Activated CD4-positive, CD25-positive, alpha-beta regulatory T cell treated with anti-CD3 and anti-CD28 coated beads, Interleukin-2, amount 50 U/mL, for 24 hours (primary cell): ENCODE measurements at places on chromosomes 6 and 20.

- ATAC-seq: no peak
These were observed 429.0 kb downstream of the PREX1 start for GRCh38 chr20:48398506-48399449.

DNA sequence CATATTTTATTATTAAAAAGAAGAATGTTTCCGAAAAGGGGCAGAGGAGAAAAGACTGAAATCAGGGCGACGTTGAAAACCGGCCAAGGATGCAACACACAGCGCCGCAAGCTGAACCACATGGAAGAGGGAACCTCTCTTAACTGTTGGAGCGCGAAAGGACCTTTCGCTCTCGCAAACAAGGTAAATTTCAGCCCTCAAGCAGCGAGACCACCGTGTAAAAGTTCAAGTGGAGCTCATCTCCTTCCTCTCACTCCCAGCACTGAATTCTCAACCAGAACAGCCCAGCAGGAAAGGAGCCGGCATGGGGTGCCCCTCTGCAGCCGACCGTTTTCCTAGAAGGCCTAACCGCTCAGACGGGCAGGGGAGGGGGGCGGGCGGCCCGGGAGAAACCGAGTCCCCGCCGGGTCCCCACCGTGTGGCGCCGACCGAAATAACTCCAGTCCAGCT, 621 bp downstream of the GPR63 start:
- peak; percentile 3 for ATAC-seq

DNA sequence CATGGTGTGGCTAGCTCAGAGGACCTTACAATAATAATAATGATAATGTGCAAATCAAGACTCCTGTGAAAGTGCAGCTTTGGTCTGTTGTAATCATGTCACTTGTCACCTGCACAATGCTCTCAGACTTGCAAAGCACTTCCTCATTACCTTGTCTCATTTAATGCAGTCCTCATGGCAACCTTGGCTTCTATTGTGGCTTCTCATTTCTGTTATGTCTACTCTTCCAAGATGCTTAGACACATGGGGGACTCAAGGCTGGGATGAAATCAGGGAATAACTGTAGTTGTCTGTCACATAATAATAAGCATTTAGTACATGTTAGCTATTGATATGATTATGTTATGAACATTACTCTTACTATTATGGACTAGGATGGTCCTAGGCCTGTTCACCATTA, 484.2 kb downstream of the PTPRT start:
- ATAC-seq: no peak

DNA sequence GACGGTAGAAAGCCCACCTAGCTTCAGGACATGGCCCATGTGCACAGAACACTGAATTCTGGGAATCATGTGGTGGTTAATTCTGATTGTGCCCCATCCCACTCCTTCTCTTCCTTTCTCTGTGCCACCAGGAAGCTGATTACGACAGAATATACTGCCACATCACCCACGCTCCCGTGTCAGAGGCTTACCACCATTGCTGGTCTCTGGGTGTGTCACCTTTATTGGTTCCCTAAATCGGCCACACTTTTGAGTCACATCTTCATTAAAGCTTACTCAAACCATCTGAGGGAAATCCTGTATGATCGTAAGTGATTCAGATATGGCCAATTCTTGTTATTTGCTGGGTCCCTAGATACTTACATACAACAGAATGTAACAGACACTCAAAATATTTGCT, 3.1 kb downstream of the TRMT6 start:
- ATAC-seq: peak; percentile 50

- no peak for ATAC-seq
These were observed 573.1 kb upstream of the RNF217 start for GRCh38 chr6:124389127-124389526.

- ATAC-seq: no peak
These were observed 71.2 kb upstream of the NAA20 start for GRCh38 chr20:19945732-19946670.

GRCh38 chr6:111603685-111604084, 2.0 kb downstream of the TRAF3IP2 start:
- no peak for ATAC-seq

- peak; percentile 61 for ATAC-seq
These were observed 54.9 kb downstream of the TAF4 start for GRCh38 chr20:62010551-62011402.

DNA sequence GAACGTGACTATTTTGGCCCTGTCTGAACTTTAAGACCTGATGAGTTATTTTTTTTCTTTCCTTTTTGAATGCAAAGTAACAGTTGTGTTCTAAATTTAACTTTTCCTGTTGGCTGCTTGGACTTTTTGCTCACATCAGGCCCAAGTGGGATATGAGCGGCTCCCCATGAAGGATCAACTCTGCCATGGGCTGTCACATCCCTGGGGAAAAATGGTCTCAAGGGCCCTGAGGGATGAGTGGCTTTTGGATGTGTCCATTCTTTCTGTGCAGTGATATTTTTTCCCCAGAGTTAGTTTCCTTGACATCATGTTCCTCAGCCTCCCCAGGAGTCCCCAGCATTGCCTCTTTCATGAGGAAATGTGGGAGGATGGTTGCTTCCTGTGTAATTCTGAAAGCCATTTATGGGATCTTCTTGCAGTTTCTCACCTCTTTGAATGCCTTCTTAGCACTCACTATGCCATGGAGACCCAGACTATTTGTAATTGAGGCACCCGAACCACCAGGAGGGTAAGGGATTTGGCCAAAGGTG, 92.5 kb downstream of the SLC24A3 start:
- ATAC-seq: no peak

DNA sequence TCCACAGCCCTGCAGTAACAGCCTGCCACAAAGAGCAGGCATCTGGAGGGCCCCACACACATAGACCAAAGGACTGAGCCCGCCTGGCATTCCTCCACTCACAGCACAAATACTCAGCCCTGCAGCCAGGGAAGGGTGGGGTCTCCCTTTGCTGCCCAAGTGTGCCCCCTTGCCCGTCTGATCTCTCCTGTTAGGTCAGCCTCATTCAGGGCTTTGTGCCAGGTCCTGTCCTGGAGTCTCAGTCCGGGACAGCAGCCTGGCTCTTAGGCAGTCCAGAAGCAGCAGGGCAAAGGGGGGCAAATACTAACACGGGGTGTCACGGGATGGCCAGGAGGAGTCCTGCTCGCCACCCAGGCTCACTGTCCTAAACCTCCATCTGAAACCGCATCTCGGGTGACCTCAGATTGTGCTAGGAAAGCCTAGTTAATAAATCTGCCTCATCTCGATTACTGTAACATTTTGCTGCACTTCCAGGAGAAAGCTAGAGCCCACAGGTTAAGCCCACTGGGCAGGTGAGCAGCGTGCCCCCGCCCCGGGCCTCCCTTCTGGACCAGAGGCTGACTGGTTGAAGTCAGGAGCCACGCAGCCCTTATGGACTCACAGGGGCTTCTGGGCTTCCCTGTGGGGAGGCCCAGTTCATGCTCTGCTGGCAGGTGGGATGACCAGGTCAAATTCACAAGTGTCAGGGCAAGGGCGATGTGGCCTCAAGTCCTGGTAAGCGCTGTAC, 3.2 kb upstream of the OGFR start:
- ATAC-seq: no peak

DNA sequence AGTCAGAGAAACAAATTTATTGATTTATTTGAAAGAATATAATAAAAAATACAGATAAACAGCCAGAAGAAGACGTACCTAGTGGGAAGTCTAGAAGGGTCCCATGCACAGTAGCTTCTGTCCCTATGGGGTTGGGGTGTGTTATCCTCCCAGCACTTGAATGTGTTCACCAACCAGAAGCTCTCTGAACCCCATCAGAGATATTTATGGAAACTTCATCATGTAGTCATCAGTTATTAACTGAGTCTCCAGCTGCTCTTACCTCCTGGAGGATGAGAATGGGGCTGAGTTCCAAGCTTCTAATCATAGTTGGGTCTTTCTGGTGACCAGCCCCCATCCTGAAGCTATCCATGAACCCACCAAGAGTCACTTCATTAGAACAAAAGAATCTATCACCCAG, 15.4 kb upstream of the USP45 start:
- no peak for ATAC-seq

DNA sequence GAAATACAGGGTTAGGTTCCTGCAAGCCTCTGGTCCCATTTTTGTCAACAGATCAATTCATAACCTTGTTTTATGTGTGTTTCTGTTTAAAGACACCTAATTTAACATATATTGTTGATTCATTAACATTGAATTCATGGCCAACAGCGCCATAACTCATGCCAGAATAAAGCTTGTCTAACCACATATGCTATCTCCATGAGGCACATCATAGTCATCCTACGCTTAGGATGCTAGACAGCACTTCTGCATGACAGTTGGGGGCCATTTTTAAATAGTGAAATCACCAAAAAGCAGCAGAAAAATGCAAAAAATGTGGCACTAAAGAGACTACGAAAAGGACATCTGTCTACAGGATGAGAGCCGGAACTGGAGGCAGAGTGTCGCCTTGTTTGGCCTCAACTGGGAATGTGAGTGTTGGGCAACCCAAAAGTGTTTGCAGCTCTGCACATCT, 37.9 kb downstream of the TRAM2 start:
- ATAC-seq: no peak

DNA sequence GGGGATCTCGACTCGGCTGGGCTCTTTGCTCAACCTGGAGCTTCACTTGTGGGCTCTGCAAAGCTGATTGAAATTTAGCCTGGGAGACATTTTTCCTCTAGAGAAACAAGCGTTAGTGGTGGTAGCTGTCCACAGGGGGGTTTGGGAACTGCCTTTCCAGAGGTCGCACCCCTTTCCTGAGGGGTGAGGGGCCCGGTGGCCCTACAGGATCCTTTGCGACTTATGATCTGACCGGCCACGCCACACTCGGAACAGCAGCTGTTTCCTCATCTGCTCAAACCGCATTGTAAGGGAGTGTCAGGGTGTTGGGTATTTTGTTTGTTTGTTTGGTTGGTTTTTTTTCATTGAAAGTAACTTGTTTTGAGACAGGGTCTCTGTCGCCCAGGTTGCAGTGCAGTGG, 21.0 kb downstream of the PNLDC1 start:
- no peak for ATAC-seq

DNA sequence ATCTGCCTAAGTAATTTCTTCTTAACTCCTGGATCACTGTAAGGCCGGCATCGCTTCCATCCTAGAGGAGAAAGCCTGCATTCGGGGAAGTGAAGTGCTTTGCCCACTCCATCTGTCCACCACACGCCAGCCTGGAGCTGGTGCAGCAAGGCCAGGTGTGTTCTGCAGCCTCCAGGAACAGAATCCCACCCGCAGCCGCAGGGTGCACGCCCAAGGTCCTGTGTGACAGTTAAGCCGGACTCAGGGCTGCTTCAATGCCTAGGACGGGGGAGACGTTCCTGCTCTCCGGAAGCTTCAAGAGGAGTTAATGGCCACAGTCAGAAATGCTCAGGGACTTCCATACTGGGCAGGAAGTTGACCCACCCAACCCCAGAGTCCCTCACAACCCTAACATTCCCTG, 86.1 kb upstream of the QKI start:
- ATAC-seq: no peak

- ATAC-seq: no peak
These were observed 535 bp downstream of the NCR2 start for GRCh38 chr6:41335943-41336342.

- ATAC-seq: no peak
These were observed 31.7 kb upstream of the SPAG4 start for GRCh38 chr20:35583636-35584560.

DNA sequence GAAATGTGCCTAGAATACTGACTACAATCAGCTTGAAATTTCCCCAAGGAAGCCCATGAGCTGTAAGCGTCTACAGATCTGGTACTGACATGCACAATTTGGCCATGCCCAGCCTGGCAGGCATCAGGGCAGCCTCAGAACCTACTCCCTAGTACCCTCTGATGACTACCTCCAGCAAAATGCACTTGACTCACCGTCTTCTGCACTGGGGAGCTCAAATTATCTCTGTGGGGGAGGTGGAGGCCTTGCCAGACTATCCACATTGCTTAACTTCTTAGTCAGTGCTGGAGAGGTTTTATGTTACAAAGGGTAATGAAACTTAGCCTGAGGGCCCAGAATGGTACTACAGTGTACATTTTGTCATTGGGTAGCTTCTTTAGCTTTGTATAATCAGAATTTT, 126.0 kb upstream of the ADGRF1 start:
- ATAC-seq: no peak

GRCh38 chr20:57055345-57055744, 211.1 kb downstream of the BMP7 start:
- no peak for ATAC-seq

DNA sequence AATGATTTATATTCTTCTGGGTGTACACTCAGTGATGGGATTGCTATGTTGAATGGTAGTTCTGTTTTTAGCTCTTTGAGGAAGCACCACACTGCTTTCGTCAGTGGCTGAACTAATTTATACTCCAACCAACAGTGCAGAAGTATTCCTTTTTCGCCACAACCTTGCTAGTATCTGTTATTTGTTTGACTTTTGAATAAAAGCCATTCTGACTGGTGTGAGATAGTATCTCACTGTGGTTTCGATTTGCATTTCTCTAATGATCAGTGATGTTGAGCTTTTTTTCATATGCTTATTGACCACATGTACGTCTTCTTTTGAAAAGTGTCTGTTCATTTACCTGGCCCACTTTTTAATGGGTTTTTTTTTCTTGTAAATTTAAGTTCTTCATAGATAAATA, 583.8 kb upstream of the ARID1B start:
- no peak for ATAC-seq

GRCh38 chr6:1817033-1817761, 207.5 kb downstream of the FOXC1 start:
- ATAC-seq: no peak

GRCh38 chr6:23228439-23229024, 659.2 kb downstream of the HDGFL1 start:
- ATAC-seq: no peak

- no peak for ATAC-seq
These were observed 109.2 kb downstream of the FOXF2 start for GRCh38 chr6:1498491-1499113.

DNA sequence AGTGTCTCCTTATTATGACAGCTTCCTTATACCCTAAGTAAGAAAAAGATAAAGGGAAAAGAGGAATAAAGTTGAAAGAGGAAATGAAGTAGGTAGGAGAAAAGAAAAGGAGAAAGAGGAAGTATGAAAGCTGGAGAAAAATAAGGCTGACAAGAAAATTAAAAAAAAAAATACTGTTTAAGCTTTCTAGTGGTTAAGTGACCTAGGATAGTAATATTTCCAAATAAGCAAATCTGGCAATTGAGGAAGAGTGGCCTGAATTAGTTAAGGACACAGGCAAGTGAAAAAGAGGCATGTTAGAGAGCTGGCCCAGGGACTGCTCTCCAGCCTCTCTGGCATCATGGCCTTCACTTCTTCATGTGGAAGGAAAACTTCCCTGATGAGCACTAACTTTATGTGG, 76.5 kb upstream of the ADGRF1 start:
- no peak for ATAC-seq

- no peak for ATAC-seq
These were observed 224.6 kb upstream of the FOXQ1 start for GRCh38 chr6:1087154-1087843.

GRCh38 chr6:134669485-134669884, 280.4 kb downstream of the ALDH8A1 start:
- ATAC-seq: no peak
